Omental fat pad (tissue), 4 donors: ENCODE measurements at places on chromosomes 5 and 9. TPM values are rescaled to one million over a fixed set of nuclear protein-coding genes. Genes with fewer than 3 reads are reported as not detected.

SV2C gene
- total RNA-seq, result 0.06 TPM

GRCh38 chr5:174649391-174649790 lies 75.0 kb upstream of the MSX2 start:
- no peak for DNase-seq

- no peak for DNase-seq
These were observed 49.7 kb downstream of the POC5 start for GRCh38 chr5:75667586-75667985.

GRCh38 chr9:104971511-104971910 lies 43.6 kb upstream of the ABCA1 start:
- no peak for DNase-seq

DNA sequence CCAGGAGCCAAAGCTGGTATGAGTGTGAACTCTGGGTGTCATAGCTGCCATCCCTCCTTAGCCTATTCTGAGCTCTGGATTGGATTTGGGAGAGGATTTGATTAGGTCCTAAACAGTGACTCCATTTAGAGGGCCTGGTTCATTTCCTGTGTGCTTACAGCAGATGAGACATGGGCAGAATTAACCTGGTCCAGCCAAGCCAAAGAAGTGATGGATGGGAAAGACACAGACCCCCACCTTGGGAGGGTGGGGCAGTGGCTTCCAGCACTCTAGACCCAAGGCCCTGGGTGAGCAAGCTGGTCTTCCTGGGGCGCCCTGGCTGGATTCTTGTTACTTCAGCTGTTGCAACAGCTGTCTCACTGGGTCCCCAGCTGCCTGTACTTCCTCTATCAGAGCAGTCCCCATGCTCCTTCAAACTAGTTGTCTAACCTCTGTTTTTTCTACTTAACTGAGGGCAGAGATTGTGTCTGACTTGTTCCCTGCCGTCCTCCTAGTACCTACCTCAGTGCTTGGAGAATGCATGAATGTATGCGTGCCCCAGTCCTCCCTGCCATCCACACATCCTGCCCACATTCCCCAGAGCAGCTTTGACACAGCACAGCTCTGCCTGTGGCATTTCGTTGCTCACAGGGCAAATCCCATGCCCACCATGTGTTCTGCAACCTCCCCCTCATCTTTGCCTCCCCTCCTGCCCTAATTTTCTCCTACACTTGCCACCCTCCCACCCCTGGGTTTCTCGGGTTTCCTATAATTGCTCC lies 115.9 kb downstream of the RGS3 start:
- no peak for DNase-seq
